Inflammatory macrophage (primary cell): ENCODE measurements at places on chromosomes 5 and 9.

DNA sequence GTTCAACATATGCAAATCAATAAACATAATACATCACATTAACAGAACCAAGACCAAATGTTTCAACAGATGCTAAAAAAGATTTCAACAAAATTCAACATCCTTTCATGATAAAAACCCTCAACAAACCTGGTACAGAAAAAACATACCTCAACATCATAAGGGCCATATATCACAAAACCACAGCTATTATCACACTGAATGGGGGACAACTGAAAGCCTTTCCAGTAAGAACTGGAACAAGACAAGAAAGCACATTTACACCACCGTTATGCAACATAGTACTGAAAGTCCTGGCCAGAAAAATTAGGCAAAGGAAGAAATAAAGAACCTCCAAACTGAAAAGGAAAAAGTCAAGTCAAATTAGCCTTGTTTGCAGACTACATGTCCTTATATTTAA lies 93.6 kb downstream of the DTWD2 start:
- no peak for DNase-seq

DNA sequence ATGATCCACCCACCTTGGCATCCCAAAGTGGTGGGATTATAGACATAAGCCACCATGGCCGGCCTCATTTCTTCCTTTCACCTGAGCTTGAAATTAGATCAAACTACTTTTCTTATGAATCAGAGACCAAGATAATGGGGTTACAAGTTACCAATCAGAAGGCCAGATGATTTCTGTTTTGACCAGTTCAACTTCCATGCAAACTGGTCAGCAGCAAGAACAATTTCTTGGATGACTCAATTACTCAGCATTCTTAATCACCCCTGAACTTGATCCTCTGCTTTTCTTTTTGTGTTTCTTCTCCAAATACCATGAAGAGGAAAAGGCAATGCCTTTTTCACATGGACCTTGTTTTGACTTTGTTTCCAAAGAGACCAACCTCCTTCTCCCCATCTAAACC lies 10.0 kb upstream of the PLIN2 start:
- no peak for DNase-seq

DNA sequence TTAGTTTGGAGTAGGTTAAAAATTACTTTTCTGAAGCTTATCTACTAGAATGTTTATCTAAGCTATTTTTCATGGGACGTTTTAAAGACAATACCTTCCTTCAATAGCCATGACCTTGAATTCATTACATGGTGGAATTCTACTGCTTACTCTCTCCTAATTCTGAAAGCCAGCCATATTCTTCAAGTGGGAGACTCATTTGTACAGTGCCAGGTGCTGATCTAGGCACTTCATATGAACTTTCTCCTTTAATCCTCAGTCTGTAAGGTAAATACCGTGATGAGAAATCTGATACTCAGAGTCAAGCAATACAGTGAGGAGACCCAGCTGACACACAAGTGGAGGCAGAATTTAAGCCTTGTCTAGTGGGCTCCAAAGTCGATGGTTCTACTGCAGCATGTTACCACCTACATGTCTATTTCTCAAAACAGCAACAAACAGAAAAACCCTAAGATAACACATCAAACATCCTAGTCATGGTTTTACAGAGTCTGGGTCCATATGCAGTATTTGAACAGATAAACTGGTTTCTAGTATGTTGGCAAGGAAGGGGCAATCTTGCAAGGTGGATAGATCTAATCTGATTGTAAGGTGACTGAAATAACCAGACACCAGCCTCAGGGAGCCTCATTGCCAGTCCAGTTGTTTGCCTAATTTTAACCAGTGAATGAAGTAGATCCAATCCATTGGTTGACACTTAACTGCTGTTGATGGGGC lies 243.7 kb downstream of the PIK3R1 start:
- DNase-seq = no peak

GRCh38 chr9:98805506-98806272 lies 1.8 kb upstream of the GALNT12 start:
- peak; percentile 80 for DNase-seq

DNA sequence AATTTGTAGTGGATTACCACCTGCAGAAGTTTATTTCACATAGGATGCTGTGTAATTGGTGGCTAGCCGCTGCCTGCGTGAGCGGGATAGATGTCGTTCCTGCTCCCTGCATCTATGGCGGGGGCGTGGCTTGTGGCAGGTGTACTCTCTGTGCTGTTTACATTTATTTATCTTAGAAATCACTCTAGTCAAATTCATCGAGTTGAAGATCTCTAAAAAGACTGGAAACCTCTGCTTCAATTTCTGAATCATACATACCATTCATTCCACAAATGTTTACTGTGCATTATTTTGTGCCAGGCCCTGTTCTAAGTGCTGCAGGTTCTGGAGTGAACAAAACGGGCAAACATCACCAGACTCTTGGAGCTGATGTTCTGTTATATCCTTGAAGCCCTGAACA lies 11.9 kb downstream of the ROPN1L start:
- DNase-seq = no peak

GRCh38 chr5:113909782-113910181 lies 396.3 kb downstream of the YTHDC2 start:
- DNase-seq = no peak

GRCh38 chr5:89377767-89378455 lies 494.9 kb upstream of the MEF2C start:
- no peak for DNase-seq
